ENCODE measurements at places on chromosomes 4 and X. TPM values are rescaled to one million over a fixed set of nuclear protein-coding genes. Genes with fewer than 3 reads are reported as not detected.

DNA sequence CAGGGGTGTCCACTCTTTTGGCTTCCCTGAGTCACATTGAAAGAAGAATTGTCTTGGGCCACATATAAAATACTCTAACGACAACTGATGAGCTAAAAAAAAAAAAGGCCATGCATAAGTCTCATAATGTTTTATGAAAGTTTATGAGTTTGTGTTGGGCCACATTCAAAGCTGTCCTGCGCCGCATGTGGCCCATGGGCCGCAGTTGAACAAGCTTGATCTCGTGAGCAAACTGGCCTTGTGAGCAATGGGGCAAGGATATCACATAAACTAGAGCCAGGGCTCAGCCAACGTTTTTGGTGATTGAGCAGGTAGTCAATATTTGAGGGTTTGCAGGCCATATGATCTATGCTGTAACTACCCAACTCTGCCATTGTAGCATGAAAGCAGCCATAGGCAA is 44.6 kb upstream of the PHKA2 start:
- no peak for DNase-seq

DNA sequence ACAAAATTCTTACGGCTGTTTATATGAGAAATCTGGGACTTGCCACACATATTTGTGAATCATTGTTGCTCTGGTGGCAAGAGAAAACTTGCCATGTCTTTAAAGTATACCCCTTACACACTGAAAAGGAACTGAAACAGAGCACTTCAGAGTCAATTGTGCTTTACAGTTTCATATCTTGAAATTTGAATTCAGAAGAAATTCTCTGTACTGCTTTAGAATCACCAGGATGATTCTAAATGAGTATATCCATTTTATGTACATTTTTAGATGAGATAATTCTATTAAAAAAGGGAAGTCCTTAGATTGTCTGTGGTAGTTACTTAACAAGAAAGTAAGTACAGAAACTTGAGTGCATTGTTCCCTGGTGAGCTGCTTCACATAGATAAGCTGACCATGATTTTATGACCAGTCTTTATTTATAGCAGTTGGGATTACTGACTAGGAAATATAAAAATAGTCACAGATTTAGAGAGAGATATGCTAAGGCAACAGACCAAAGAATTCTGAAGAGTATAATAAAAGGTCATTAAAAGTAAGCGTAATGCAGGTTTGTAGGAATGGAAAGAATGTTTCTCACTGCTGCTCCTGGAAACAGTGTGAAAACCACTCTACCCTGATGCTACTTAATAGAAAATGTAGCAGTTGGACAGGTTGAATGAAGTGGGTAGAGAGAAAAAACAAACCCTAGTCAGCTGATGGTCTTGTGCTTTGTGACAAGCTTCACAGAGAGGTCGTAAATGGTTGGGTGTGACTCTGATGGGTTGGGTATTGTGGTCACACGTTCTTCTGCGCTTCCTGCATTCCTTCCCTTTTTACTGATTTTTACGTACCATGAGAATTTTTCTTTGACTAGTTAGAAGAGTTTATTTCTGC is 41.0 kb downstream of the FNIP2 start:
- peak; percentile 71 for DNase-seq

DNA sequence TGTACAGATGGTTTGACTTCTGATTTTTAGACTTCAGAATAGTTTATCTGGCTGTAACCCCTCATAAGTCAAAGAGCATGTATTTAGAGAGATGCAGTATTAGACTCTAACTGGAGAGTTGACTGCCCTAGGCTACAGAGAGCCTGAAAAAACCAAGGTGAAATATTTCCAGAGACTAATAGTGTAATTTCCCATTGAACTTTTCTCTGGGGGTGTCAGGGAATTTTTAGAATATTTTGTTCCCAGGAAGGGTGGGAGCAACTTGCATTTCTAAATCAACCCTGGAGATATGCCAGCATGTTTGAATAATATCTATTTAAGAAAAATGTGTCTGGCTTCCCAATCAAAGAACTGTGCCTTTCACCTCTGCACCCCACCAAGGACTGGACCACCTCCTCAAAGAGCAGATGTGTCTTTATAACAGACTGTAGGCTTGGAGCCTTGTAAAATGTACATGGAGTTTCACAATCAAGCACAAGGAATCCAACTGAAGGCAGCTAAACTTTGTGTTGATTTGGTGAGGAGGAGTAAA is 2.0 kb downstream of the ANXA3 start:
- DNase-seq, result no peak

- no peak for DNase-seq
Observed at GRCh38 chr4:47120783-47121182, 89.4 kb downstream of the GABRB1 start.

- no peak for DNase-seq
Observed at GRCh38 chr4:137623013-137623412, 90.7 kb upstream of the PCDH18 start.

GRCh38 chrX:20181598-20182329 is 40.1 kb upstream of the EIF1AX start:
- DNase-seq, result no peak

- DNase-seq, result no peak
Observed at GRCh38 chr4:10078481-10079233, 37.9 kb downstream of the WDR1 start.

DNA sequence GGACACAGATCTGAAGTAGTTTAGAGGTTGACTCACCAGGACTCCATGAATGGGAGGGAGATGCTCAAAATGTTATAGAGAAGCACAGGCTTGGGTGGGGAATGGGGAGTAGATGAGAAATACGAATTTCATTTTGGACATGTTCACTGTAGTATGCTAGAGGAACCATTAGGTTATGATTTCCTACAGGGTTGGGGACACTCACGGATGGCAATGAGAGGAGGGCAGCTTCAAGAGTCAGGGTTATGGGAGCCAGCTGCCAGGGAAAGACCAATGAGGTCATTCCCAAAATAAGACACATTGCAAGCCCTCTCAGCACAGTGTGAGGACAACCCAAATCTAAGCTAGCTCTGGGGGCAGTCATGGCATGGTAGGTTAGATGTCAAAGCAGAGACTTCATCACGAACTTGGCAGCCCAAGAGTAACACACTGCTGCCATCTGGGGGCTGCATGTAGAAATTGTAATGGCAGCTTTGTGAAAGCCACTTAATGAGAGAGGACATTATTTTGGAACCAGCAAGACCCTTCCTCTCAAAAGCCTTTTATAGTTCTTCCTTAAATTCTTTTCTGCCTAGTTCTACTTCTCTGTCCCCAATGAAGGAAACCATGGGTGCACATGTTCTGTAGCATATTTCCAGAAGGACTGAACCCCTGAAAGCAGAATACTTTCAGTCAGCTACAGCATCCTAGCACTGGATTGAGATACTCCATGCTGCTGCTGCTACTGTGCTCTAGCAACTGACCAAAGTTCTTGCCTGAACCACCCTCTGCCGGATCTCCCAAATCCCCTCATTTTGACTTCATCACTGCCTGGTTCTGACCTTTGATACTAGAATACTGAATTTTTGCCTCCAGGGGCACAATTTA is 16.2 kb upstream of the ZCCHC12 start:
- DNase-seq, result peak; percentile 42

DNA sequence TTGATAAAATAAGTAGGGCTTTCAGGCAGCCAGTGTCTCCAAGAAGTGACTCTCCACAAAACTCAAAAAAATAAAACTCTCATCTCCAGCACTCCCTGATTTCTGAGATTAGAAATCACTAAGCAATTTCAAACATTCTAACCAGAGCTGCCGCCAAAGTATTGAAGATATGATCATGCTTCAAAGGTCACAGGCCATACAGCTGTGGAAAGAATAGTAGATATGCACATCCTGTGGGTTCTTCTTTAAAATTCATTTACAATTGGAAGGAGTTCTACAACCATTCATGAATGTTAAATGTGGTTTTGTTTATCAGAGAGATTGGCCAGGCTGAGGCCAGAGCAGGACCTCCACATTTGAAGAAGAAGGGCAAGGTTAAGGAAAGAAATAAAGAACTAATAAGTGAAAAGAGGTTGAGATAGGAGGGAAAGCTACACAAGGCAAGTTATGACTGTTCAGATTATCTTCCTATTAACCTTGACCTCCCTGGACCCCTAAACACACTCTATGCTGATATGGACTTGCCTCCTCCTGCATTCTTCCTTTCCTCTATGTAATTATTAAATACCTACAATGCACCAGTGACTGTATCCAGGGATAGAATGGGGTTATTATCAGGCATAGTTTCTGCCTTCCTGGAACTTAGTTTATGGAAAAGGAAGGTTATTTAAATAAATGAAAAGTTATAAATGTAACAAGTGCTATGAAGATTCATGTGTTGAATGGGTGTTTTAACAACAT is 56.4 kb downstream of the USP38 start:
- DNase-seq, result no peak

DNA sequence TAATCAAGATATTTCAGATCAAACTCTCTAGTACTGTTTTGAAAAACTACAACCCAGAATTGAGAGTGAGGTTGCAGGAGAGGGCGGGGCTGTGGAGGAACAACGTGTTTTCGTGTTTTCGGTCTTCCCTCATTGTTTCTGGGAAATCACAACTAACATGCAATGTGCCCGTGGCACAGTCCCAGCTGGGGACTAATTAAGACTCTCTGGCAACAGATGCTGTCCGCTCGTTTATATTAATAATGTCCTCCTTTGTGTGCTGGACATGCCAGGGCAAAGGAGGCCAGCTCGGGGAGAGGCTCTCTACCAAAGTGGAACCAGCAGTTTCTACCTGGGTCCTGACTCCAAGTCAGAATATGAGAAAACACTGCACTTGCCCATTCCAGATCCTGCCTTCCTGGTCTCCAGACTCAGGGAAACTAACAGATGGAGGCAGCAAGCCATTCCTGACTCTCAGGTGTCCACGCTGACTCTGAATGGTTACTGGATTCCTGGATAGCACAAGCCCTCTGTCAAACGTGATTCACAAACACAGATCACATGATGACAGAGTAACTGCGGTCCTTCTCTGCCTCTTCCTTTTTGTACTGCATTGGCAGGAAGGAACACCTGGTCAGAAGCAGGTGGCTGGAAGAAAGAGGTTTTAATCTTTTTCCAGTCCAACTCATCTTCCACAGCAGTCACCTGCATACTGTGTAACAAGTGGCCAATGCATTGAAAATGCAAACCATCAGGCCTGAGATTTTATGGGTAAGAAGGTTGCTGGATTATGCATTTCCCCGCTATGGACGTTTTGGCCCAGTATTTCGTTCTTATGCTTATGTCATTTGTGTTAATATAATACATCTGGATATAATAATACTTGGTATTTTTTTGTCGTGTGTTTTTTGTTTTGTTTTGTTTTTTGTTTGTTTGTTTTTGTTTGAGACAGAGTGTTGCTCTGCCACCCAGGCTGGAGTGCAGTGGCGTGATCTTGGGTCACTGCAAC is 65.0 kb downstream of the COQ2 start:
- DNase-seq, result peak; percentile 79

DNA sequence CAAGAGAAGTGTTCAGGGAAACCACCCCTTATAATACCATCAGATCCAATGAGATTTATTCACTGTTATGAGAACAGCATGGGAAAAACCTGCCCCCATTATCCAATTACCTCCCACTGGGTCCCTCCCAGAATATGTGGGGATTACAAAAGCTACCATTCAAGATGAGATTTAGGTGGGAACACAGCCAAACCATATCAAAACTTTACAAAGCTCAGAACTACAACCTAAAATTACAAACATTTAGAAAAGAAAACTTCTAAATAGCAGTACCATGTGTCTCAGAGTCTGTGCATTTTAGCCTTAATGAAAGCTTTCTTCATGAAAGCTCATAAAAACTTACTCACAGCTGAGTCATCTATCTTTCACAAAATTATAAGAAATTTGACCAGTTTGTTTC is 1442.8 kb upstream of the PCDH7 start:
- DNase-seq, result peak; percentile 2

DNA sequence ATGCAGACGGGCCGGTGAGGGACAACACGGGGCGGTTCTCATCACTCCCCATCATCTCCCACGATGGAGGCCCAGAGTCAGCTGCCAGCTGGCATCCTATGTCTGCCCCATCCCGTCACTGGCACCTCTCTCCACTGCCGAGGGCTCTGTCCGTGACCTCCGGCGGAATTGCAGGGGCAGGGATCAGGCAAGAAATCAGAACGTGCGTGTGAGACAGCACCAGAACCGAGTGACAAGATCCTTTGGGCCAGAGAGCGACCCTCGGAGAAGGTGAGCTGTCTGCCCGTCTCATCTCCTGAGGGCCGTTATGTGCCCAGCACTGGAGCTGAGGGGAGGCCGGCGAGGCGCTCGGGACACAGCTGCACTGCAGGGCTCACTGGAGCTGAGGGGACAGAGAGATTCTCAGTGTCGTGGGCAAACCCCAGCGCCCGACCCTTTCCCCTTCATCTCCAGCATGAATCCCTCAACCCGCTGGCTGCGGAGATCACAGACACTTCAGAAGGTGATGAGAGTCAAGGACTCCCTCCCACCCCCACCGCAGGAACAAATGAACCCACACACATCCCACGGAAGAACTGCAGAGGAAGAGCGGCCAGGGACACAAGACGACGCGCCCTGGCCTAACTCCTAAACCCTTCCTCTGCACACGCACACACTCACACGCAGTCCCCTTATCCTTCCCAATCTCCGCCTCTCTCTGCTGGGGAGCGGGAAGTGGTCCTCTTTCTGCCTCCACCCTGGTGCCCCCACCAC is 128.7 kb downstream of the AFAP1 start:
- no peak for DNase-seq

DNA sequence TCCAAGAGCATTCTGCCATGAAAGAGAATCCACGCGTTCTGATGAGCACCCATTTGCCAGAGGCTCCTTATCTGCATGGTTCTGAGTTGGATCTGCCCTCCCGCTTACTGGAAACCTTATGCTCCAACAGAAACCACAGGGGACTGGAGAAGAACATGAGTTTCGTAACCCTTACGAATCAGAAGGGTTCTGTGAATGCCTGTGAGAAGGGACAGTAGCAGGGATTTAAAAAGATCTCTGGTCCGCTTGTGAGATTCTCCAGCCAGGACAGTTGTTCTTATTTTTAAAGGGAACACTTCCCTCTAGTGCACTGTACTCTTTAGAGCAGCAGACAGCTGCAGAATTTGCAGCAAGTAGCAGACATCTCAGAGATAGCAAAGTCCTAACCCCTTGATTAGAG is 22.5 kb upstream of the CENPU start:
- DNase-seq, result no peak

GRCh38 chr4:139559687-139560086 is 3.7 kb upstream of the SETD7 start:
- DNase-seq, result no peak

- DNase-seq, result peak; percentile 58
Observed at GRCh38 chr4:2284934-2285612, 23.2 kb upstream of the MXD4 start.

- no peak for DNase-seq
Observed at GRCh38 chr4:73544620-73545019, 63.1 kb downstream of the AFM start.

DNA sequence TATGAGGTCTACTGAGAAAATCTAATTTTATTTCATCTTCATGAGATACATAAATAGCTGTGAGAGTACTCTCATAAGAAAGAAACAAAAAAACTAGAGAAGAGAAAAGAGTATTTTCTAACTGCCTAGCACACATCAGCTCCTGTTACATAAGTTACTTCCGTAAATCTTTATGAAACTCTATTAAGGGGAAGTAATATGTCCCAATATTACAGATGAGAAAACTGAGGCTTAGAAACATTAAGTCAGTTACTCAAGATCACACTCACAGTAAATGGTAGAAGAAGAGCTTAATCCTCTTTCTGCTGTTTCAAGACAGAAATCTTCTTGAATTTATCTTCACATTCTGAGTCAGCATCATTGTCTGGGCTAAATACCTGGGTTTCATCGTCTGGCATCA is 164.1 kb downstream of the DTHD1 start:
- DNase-seq, result no peak

The BBS12 gene
- 6.8 TPM for total RNA-seq

The CD38 gene
- total RNA-seq, result not detected

The PCYT1B gene
- total RNA-seq, result 0.13 TPM

The ZNF185 gene
- 93.5 TPM for total RNA-seq

The ESX1 gene
- total RNA-seq, result not detected

The PDGFRA gene
- 2.1 TPM for total RNA-seq

The NAT8L gene
- not detected for total RNA-seq

The ADH1A gene
- not detected for total RNA-seq
